ENCODE measurements at places on chromosomes 2 and 18.

DNA sequence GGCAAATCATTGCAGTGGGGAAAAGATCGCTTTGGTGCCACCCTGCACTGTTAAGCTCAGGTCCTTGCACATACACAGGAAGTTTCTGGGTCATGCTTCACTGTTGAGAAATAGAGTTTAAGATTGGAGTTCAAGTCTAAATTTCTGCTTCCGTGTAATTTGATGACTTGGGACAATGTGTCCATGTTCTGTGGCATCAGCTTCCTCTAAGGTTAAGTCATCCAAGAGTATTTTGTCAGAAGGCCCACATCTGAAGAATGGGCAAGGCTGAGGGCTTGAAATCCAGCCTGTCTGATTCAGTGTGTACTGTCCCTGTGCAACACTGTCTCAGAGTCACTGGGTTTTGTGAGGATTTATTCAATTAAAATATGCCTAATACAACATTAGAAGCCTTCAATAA is 880.7 kb downstream of the SUCLG1 start:
- DNase-seq, result no peak

- no peak for DNase-seq
These were observed 597 bp downstream of the PECR start for GRCh38 chr2:216081012-216081411.

GRCh38 chr2:162473-163382 is 101.1 kb downstream of the SH3YL1 start:
- DNase-seq, result no peak

DNA sequence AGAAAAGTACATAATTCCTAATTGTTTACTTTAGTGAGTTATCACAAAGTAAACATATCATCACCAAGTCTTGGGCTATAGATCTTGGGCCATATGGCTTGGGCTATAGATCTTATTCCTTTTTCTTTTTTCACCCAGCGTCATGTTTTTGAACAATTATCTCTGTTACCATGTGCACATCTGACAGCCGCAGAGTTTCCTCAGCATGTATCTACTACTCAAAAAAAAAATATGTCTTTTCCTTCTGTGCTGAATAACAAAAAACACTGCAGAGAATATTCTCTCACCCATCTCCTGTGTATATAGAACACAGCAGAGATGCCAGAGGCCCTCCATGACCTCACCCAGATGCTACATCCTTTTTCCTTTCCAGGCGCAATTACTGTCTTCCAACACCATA is 76.2 kb upstream of the MYO3B start:
- DNase-seq, result no peak

DNA sequence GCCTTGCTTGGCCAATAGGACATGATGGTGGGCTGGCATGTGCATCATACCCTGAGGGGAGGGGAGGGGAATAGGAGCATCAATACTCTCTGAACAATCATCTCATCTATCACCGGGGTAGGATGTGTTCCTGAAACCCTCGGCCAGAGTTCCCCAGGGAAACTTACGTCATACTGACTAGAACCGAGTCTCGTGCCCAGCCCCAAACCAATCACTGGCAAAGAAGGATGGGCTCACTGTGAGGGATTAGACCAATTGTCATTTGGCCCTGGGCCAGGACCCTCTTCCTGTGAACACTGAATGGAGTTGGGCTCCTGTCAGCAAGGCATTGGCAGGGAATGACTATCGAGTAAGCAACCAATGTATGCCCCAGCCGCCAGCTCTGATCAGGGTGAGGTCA is 261.5 kb downstream of the MYCN start:
- no peak for DNase-seq

DNA sequence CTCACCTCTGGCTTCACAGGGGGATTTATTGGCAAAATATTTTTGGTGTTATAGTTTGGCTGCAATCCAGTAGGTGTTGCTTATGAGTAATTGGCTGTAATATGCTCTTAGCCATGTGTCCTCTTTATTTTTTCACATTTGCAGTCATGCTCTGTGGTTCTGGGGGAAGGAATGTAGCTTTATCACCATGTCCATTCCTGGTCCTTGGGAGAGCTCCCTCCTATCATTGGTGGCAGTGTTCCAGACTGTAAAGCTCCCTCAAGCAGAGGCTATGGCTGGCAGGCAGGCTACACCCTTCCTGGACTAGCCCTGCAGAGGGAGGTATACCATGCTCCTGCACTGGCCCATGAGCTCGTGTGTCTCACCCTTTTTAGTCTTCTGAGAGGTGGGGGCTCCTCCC is 120.0 kb upstream of the FSIP2 start:
- DNase-seq, result no peak

DNA sequence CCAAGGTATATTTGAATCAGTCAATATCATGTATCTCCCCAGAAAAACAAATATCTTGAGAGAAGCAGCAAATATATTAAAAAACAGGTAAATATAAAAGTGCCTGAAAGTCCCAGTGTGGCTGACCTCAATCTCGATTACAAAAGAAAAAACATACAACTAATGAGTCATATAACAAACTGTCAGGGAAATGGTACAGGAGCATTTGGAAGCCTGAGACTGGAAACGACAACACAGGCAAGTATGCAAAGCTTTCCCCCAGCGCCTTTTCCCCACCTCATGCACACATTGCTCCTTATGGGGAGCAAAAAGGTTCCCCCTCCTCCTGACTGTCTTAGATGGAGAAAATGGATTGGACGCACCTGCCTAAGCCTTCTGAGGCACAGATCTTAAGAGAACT is 230.7 kb downstream of the TMX3 start:
- no peak for DNase-seq

GRCh38 chr18:48796491-48797205 is 154.1 kb downstream of the SMAD7 start:
- no peak for DNase-seq

GRCh38 chr2:236794176-236794957 is 224.7 kb downstream of the ACKR3 start:
- no peak for DNase-seq

GRCh38 chr18:39962546-39962945 is 1992.5 kb upstream of the PIK3C3 start:
- no peak for DNase-seq

GRCh38 chr2:46076875-46077274 is 220.3 kb upstream of the EPAS1 start:
- DNase-seq, result no peak

DNA sequence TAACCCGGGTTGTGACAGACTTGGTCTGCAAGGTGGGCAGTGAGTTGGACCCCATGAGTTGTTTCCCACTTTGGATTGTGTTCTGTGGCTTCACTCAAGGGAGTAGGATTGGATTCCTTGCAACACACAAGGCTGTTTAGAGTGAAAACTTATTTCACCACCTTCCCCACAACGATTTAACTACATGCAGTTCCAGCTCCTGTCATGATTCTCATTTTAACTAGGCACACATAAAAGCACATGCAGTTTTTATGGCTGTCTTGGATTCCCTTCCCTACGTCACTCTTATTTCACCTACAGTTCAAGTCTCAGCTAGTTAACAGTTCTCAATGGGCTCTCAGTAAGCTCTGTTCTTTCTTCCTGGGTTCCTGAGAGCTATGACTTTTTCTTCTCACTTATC is 15.9 kb downstream of the EFEMP1 start:
- DNase-seq, result no peak

DNA sequence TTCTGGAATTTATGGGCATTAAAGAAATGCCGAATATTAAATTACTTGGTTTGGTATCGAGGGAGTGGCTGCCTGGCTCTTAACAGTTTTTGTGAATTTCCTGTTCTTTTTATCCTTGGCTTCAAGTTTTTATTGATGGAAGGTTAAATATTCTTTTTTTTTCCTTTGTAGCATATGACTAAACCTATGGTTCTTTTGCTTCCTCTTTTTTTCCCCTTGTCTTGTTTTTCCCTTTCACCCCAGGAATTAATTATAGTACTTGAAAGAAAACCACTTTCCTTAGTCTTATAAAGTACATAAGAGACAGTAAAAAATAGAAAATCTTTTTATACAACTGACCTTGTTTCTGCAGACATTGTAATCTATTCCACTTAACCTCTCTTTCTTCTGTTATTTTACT is 42.4 kb downstream of the MGAT5 start:
- no peak for DNase-seq

- DNase-seq, result no peak
These were observed 222.9 kb downstream of the HNMT start for GRCh38 chr2:138187221-138187620.

- DNase-seq, result no peak
These were observed 70.7 kb upstream of the HNRNPA3 start for GRCh38 chr2:177141866-177142265.

DNA sequence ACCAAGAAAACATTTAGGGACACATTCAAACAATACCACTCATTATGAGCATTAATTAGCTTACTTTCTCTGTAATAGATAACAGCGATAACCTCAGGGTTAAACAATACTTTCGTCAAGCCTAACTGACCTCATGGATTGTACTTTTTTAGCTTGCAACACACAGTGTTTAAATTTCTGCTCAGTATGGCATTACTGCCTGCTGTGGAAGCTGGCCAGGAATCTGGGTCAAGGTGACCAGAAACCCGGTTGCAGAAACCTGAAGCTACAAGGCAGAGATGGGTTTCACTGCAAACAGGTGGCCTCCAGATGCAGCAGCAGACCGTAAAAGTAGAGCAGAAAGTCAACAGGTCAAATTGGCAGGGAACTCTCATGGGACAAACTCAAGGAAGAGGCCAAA is 123.8 kb upstream of the FHL2 start:
- DNase-seq, result no peak

- DNase-seq, result no peak
These were observed 177.3 kb downstream of the AGAP1 start for GRCh38 chr2:235670974-235671787.

GRCh38 chr2:215396595-215397313 is 39.1 kb downstream of the FN1 start:
- no peak for DNase-seq

- DNase-seq, result no peak
These were observed 132.7 kb upstream of the NDUFV2 start for GRCh38 chr18:8969639-8970390.

GRCh38 chr2:8545695-8546611 is 135.9 kb upstream of the ID2 start:
- no peak for DNase-seq

- no peak for DNase-seq
These were observed 56.0 kb downstream of the PARD6G start for GRCh38 chr18:80191264-80191663.

DNA sequence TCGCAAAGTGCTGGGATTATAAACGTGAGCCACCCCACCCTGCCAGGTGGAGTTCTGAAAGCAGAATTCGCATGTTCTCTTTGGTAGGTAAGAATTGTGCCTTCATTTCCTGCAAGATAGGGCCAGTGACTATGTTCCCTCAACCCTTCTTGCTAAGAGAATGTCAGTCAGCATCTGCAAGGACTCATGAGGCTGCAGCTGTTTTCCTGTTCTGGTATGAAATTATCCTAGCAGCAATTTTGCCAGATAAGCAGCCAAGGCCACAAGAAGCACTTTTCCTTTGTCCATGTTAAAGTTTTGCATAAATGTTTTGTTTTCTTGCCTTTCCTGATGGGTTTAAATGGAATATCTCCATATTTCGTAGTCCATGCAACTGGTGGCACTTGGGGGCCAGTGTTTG is 6.8 kb upstream of the ARHGAP28 start:
- DNase-seq, result no peak

- no peak for DNase-seq
These were observed 210.5 kb upstream of the HDAC4 start for GRCh38 chr2:239611222-239611795.

DNA sequence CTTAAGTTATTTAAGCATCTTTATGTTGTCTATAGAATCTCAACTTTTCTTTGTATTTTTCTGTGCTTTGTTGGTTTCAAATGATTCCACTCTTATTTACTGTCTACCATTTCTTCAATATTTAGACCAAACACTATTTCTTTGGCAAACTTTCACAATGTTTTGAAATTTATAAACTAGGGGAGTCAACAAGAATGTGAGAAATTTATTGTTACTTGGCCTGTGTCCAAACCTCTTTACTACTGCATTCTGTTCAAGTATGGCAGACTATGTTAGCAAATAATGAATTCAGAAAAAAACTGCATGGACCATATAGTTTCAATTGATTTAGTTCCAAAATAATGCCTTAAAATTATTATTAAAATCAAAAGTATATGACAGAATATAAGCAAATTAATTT is 470.2 kb downstream of the FBXO15 start:
- DNase-seq, result no peak

GRCh38 chr2:130369311-130369964 is 13.6 kb downstream of the PTPN18 start:
- no peak for DNase-seq

DNA sequence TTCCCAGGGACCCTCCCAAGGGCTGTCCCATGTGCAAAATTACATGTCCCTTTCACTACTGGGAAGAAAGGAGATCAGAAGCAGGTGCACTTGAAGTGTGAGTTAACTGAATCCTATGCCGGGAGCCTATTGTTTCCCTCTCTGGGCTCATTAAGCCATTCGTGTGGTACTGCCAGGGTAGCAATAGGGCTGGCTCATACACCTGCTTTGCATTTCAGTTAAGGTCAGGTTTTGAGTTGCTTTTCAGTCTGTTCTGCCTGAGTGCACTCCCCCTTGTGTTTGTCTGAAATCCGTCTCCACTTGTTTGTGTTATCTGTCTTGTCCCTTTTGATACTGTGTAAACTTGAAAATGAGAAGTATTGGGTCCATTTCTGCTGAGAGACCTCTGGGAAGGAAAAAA is 1232.6 kb upstream of the NRXN1 start:
- DNase-seq, result no peak

Data from naive thymus-derived CD4-positive, alpha-beta T cell (primary cell).